ENCODE measurements at places on chromosomes 13 and 19.

DNA sequence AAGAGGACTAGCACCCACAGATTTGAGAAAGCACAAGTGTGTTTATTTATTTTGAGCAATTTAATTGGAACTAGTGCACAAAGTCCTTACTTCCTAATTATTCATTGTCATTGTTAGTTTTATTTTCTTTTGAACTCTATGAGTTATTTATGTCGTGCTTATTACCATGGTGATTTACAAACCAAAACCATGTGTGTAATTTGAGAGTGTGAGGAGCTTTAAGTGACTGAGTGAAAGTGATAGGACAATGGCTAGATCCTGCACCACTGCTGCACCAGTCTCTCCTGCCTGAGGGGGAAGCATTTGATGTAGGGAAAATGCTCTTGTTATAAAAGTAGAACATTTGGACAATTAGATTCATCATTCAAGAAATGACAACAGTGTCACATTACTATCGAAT, 172.3 kb upstream of the KLF12 start:
- DNase-seq = no peak

GRCh38 chr13:112850273-112850672, 118.7 kb upstream of the MCF2L start:
- no peak for DNase-seq

GRCh38 chr13:78309497-78310180, 293.7 kb downstream of the POU4F1 start:
- DNase-seq = no peak

DNA sequence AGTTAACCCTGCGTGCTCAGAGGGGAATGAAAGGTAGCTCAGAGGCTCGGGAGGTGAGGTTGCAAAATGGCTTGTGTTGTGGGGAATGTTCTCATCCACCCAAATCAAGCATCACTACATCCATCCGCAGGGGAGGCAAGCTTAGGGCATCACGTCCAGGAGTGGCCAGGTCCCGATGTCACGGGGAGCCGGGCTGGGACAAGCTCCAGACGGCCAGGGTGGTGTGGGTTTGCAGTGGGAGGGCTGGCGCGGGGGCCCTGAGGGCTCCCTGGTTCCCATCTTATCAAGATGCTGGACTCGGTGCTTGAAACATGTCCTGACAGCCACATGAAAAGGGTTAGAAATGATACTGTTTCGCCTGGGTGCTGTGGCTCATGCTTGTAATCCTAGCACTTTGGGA, 25.8 kb downstream of the EPN1 start:
- DNase-seq = no peak

Data from stimulated activated CD4-positive, alpha-beta T cell treated with anti-CD3 and anti-CD28 coated beads, TNF-alpha, amount 100 ng/mL, for 24 hours (primary cell).